ENCODE measurements at places on chromosomes 12 and 14.

GRCh38 chr12:122031342-122032216 lies 9.9 kb downstream of the BCL7A start:
- peak; percentile 33 for DNase-seq

DNA sequence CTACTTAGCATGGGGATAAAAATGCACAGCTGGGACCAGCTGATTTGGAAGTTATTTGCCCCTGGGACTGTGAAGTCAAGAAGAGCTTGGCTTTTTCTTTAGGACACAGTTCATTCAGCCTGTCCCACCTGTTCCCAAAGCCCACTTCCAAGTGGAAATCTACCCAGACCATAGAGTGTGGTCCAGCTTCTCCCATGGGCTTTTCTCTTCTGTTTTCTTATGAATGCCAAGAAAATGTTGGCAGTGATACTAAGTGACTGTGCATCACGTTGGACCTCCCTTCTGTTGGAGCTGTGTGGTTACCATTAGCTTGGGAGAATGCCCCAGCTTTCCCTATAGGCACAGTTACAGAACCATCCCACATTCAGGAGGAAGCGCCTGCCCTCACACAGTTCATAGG lies 89.4 kb downstream of the NT5DC3 start:
- DNase-seq, result no peak

GRCh38 chr12:28060871-28061270 lies 88.3 kb upstream of the PTHLH start:
- no peak for DNase-seq

DNA sequence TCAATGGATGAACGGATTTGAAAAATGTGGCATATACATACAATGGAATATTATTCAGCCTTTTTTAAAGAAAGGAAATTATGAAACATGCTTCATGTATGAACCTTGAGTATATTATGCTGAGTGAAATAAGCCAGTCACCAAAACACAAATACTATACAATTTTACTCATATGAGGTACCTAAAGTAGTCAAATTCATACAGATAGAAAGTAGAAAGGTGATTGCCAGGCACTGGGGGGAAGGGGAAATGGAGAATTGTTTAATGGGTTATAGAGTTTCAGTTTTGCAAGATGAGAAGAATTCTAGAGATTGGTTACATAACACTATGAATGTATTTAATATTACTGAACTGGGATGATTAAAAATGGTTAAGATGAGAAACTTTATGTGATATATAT lies 171.4 kb downstream of the TMTC3 start:
- no peak for DNase-seq

- peak; percentile 22 for DNase-seq
Observed at GRCh38 chr14:89378119-89378518, 38.9 kb downstream of the FOXN3 start.

- no peak for DNase-seq
Observed at GRCh38 chr12:52971679-52972329, 22.9 kb downstream of the KRT18 start.

GRCh38 chr12:105222284-105222655 lies 13.7 kb downstream of the APPL2 start:
- no peak for DNase-seq

DNA sequence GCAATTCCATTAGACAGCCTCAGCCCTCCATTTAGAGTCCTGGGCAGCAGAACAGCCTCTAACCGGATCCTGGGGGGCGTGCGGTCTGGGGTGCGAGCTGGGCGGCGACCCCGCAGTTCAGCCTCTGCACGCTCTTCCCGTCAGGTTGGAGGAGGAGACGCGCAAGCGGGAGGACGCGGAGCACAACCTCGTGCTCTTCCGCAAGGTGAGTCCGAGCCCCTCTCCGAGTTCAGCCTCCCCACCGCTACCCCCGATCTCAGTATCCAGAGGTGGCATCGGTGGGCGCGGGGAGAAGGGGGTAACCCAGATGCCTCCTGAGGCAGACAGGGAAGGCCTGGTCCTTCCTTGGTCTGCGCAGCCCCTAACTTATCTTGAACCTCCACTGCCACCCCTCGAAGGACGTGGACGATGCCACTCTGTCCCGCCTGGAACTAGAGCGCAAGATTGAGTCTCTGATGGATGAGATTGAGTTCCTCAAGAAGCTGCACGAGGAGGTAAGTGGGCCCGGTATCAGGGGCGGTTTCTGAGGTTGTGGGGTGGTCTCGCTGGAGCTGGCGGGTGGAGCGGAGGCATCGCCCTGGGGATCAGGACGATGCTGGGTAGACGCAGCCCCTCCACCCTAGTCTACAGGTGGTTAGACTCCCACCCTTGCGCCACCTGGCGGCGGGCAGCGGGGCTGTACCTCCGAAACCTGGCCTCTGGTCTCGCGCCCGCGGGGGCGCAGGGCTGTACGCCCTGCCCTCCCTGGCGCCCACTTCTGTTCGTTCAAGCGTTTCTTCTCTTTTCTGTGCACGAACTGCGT lies 1.3 kb downstream of the PRPH start:
- DNase-seq, result peak; percentile 60

DNA sequence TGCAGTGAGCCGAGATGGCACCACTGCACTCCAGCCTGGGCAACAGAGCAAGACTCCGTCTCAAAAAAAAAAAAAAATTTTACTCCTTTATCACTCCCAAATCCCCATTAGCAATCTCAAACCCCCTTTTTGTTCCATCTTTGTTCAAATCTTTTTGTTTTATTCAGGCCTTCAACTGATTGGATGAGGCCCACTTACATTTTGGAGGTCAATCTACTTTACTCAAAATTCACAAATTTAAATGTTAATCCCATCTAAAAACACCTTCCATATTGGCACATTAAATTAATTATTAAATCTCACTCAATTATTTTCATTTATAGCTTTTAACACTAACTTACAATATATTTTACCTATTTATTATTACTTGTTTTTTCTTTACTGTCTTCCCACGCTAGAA lies 27.0 kb upstream of the TXNRD1 start:
- DNase-seq, result no peak

DNA sequence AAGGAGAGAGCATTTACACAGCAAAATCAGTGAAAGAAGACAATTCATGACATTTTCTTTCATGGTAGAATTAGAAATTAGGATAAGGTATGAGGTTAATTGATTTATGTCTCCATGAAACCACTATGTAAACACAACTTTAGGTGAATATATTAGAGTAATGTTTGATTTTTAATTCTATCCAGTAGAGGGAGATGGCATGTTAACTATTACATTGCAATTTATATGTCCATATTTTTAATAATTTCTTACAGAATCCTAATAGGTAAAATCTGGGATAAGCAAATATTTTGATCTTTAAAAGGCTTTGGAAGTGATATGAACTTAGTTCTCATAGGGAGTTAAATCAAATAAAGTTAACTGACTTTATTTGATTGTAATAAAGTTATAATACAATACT lies 373.4 kb upstream of the PDE3A start:
- no peak for DNase-seq

DNA sequence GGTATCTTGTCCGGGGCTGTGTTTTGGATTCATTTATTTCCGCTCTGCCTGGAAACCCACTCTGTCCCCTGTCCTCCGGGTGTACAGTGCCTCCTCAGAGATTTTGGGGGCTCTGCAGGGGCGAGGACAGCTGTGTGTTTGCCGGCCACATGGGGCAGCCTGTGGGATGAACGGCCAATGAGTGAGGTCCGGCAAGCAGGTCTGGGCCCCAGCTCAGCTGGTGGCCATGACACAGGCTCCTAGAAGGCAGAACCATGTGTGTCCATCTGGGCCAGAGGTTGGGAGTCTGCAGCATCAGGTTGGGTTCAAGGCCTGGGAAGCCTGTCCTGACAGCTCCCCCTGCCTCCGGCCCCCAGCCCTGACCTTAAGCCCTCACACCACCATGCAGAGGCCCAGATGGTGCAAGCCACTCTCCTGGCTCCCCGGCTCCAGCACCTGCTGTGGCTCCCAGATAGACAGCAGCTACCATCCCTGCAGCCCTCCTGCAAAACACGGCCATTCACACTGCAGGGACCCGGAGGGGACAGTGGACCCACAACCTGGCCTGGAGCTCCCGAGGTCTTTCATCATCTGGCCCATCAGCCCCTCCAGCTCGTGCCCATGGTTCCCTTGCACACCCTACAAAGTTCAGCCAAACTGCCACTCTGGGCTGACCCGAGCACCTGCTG lies 220.1 kb upstream of the C14orf180 start:
- DNase-seq, result no peak

- DNase-seq, result no peak
Observed at GRCh38 chr14:31930493-31931240, 146.4 kb upstream of the ARHGAP5 start.

DNA sequence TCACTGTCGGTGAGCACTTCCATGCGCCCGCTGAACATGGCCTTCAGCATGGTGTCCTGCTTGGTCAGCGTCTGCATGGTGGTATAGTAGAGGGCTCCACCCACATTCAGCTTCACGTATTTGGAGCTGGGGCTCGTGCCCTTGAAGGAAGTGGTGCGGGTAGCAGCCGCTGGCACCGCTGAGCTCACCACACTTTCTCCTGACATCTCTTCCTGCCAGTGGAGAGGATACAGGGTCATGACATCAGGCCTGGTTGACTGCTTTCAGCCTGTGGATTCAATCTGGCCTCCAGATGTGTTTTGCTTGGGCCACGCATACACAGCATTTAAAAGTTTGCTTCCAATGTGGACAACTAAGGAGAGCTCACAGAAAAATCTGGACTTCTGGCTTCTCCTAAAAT lies 7.6 kb downstream of the KCTD10 start:
- no peak for DNase-seq

GRCh38 chr14:91293281-91293680 lies 48.8 kb upstream of the GPR68 start:
- no peak for DNase-seq

GRCh38 chr12:6106218-6106617 lies 18.3 kb downstream of the VWF start:
- DNase-seq, result no peak
